NB4 (cell line): ENCODE measurements at places on chromosomes 2 and 18.

DNA sequence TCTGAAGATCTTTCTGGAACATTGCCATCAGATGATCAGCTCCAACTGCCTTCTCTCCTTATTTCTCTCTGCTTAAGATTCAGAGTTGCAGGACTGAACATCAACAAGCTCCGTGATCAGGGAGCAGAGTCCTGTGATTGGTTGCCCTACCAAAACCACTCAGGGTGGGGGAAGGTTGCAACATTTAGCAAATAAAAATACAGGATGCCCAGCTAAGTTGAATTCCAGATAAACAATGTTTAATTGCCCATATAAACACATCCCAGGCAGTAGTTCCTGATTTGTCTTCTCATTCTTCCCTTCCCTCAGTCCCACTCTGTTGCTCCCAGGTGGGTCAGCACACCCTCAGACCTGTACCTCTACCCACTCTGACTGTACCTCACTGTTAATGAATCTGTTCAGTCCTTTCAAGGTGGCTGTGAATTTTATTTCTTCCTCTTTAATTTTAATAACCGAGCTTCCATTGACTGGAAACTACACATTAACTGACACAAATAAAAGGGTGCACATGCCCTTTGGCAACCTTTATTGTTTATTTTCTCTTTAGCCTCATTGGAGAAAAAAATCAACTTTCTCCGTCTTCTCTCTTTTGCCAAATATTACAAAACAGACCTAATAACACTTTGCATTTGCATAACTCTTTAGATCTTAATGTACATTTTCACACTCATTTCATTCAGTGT is 167.1 kb upstream of the PKDCC start:
- DNase-seq = no peak

GRCh38 chr2:201403880-201404279 is 46.7 kb upstream of the FLACC1 start:
- no peak for DNase-seq

DNA sequence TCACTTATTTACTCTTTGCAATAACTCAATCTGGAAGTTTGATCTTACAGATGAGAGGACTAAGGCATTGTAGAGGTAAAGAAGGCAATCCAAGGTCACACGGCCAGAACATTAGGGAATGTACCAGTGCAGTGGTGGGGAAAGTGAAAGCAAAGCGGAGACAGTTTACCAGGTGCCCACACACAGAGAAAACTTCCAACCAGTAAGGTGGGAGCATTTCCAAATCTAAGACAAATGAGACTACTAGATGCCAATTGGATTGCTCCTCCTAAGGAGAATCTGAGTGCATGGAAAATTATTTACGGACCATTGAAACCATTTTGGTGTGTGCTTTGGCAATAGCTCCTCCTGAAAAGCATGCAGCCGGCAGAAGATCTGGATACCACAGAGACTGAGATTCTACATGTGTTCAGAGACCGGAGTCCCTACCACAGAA is 34.9 kb downstream of the SLC20A1 start:
- no peak for DNase-seq

DNA sequence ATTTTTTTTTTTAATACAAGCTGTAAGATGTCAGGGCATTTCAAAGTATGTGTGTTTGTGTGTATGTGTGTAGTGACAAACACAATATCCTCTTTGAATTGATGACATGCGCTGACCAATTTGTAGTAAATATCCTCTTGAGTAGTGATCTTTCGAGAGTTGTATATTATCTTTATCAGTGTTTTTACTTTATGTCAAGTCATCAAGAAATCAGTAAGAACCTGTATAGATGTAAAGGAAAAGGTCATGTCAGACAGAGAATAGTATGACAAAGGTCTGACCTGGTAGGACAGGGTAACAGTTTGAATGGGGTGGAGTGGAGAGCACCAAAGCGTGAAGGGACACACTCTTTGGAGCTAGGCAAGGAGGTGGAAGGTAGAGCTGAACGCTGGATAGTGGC is 1931.4 kb upstream of the CELF4 start:
- DNase-seq = no peak

DNA sequence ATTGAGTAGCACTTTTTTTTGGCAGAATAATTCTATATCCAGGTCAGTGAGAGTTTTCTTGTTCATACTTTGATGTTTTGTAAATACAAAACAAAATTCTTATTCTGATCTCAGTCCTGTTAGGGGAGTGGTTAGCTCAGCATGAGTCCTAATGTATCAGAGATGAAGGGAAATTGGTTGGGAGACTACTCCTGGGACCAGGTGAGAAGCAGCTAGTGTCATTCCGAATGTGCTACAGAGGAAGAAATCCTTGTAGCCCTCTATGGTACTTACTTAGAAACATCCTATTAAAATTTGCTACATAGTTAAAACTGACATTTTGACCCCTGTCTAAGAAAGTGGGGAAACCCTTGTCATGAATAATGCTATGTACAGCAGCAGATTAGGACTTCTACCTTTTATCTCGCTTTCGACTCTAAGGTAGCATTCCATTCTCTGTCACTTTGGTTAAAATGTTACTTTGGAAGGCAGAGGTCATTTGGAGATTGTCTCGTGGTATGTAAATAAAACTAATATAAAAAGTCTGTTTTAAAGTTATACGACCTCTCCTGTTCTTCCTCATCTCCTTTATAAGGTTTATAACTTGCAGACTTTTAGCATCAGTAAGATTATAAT is 65.8 kb downstream of the PARD3B start:
- no peak for DNase-seq

DNA sequence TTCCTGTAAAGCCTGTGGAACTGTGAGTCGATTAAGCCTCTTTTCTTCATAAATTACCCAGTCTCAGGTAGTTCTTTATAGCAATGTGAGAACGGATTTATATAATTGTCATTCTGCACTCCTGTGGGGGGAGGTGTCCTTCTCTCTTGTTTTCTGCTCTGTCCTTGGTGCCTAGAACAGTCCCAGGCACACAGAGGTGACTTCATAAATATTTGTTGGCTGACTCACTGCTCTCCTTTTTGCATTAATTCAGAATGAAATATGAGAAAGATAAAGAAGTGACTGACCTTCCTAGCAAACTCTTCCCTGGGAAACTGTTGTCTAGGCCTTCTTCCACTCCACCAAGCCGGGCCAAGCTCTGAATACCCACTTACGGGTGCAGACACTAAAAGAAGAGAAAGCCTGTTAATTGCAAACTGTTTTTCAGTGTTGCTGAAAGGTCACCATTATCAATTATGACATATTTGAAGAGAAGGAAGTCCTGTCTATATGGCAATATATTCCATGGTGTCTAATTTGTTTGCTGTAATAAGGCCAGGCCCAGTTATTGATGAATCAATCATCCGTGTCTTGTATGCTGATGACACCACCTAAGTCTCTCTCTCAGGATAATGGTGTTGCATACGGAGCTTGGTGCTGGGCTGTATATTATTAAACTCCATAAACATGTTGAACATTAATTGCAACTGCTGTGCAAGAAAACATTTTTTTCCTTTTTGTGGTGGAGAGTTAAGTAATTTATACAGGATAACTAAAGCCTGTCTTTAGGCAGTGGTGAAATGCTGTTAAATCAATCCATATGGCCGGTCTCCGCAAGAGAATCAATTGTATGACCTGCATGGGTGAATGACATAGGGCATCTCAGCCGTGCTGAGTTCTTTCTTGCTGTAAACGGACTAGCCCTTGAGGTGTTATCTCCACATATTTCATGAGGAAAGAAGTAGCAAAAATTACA is 567.5 kb downstream of the SLC4A3 start:
- no peak for DNase-seq

- peak; percentile 69 for DNase-seq
These were observed 38.0 kb downstream of the CYP1B1 start for GRCh38 chr2:38037757-38038621.

DNA sequence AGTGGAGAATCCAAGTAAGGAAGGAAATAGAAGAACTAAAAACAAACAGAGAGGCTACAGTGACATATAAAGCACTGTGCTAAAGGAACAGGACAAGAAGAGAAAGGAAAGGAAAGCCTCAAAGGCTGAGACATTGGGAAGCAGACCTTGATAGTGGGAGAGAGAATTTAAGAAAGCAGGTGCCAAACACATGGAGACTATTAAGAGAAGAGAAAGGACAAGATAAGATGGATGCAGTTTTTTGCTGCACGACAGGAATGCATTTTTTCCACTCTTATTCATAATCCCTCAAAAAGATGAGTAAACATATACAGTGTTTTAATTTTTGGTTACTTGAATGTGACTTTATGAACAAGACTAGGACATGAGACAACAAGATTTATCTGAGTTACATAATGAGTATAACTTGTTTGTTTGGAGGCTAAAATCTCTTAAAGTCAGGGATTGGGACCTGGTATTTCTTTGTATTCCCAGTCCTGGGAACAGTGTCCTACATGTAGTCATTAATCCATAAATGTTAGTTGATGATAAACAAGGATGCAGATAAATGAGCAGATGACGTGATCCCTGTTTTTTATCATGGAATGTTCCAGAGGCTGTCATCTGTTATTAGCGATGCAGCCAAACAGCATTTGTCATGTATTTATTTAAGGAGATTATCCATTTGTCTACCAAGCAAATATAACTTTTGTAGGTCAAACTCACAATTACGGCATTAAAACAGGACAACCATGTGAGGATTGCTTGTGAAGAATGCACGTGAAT is 141.7 kb downstream of the DNER start:
- DNase-seq = no peak

GRCh38 chr2:148067801-148068200 is 46.9 kb downstream of the MBD5 start:
- DNase-seq = no peak

DNA sequence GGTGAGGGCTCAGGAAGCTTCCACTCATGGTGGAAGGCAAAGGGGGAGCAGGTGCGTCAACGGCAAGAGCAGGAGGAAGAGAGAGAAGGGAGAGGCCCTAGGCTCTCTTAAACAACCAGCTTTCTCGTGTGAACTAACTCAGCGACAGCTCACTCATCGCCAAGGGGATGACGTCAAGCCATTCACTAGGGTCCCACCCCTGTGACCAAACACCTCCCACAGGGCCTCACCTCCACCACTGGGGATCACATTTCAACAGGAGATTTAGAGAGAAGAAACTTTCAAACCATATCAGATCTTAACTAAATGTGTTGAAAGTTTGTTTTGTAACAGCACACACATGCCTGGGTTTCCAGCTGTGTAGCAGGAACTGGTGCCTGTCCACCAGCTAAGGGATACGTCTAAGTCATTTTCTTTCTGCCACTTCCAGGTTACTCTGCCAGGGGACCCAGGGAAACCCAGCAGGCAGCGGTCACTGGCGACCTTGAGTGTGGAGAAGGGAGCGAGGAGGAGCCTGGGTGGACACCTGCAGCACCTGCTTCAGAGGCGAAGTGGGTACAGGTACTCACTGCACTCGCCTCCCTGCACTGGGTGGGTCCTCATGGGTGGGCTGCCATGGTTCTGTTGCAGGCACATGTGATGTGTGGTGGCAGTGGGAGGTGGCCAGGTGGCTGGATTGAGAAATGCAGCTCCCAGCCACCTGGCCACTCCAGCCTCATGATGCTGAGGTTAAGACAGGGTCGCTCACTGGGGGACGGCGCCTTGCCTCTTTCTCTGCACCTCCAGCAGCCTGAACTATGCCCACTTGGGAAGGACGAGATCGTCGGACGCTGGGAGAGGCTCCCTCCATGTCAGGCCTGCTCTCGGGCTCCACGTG is 8.4 kb upstream of the GPC1 start:
- DNase-seq = no peak

DNA sequence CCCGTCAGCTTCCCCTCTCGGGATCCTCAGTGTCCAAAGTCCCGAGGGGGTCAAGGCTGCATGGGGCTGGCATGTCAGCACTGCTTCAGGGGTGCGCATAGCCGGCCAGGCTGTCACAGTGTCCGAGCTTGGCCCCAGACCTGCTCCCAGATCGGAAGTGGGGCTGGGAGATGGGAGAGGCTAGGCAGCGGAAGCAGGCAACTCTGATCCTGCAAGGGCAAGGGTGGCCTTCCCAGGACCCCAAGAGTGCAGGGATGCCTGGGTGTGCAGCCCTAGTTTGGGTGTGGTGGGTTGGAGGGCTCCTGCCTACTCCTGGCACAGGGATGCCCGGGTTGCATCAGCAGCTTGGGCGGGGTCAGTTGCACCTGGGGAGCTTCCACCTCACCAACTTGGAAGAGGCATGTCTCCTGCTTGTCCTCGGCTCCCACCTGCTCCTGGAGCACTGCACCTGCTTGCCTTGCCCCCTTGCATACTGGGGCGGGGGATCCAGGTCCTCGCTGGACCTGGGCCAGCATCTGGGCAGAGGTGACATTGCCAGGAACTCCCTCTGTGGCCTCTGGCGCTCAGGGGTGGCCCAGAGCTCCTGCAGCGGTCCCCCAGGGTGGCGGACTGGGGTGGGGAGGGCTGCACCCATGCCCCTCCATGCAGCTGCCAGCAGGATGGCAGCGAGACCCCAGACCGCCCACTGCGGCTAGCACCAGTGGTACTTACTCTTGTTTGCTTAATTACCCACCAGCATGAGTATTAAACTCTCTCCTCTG is 41.3 kb downstream of the CBLN2 start:
- DNase-seq = no peak

GRCh38 chr2:106572541-106573450 is 85.6 kb downstream of the CD8B2 start:
- DNase-seq = peak; percentile 49

DNA sequence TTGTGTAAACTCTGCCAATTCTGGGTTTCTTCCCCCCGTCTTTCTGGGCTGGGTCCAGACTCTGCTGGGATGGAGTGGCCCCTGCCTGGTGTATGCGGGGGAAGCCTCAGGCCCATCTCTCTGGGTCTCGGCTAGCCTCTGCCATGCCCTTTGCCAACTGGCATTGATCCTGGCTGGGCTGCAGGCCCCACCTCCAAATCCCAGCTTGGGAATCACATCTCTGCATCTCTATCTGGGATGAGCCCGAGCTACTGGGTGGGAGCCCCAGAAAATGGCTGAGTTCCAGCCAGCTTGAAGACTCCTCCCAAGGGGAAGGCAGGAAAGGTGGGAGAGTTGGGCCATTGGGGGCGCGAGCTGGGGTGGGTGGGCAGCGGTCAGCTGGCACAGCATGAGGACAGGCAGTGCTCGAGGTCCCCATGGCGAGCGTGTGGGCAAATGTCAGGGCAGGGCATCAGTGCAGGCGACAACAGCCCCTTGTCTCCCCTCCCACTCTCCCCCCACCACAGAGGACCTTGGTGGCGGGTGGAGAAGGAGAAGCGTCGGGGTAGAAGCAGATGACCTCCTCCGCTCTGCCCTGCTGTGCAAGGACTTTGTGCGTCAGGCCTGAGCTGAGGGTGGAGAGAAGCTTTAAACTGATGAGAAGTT is 139.4 kb downstream of the ASB1 start:
- no peak for DNase-seq

GRCh38 chr2:170161516-170162270 is 16.3 kb upstream of the MYO3B start:
- DNase-seq = no peak

- DNase-seq = no peak
These were observed 334.5 kb downstream of the PIK3C3 start for GRCh38 chr18:42289526-42289925.

DNA sequence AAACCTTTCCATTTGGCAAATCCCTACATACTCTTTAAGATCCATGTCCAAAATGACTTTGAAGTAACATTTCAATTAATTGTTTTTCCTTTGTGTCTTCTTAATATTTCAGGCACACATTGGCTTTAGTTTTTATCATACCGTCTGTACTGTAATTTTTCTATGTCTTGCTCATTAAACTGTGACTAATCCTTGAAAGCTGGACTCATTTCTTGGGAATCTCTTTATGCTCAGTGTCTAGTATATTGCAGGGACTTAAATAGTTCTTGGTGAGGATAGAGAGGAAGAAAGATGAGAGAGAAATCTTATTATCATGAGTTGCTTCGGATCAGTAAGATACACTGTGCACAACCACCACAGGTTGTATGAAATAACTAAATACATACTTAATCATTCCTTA is 448.3 kb upstream of the ST6GAL2 start:
- no peak for DNase-seq
